Activated T-helper 17 cell treated with anti-CD3 and anti-CD28 coated beads, Interleukin-2, amount 50 U/mL, for 72 hours (primary cell): ENCODE measurements at places on chromosomes 12 and 14.

GRCh38 chr12:94615260-94616181 lies 34.8 kb downstream of the TMCC3 start:
- H3K27ac ChIP-seq: no peak overlapping the region
- H3K27me3 ChIP-seq: peaks cover 4% of the 10 kb centered on the region
- H3K36me3 ChIP-seq: no peaks in the 10 kb centered on the region
- no peak overlapping the region for H3K4me3 ChIP-seq

GRCh38 chr14:53004976-53005375 lies 54.1 kb upstream of the FERMT2 start:
- H3K36me3 ChIP-seq: no peaks in the 10 kb centered on the region
- no peaks in the 10 kb centered on the region for H3K27me3 ChIP-seq
- H3K4me1 ChIP-seq: no peaks in the 10 kb centered on the region
- H3K27ac ChIP-seq: no peak overlapping the region
- ATAC-seq: no peak

DNA sequence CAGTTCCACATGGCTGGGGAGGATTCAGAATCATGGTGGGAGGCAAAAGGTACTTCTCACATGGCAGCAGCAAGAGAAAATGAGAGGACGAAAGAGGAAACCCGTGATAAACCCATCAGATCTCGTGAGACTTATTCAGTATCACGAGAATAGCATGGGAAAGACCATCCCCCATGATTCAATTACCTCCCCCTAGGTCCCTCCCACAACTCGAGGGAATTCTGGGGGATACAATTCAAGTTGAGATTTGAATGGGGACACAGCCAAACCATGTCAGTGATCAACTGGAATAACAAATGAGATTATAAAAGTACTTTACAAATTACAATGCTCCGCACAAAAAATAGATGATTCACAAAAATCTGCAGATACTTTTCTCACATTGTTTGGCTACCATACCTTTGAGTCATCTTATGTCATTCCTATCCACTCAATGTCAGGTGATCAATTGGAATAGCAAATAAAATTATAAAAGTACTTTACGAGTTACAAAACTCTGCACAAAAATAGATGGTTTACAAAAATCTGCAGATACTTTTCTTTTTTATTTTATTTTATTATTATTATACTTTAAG lies 338.9 kb downstream of the C12orf50 start:
- no peaks in the 10 kb centered on the region for H3K4me1 ChIP-seq
- no peaks in the 10 kb centered on the region for H3K27me3 ChIP-seq
- no peak for ATAC-seq

- peaks cover 91% of the 10 kb centered on the region for H3K36me3 ChIP-seq
- H3K4me1 ChIP-seq: peaks cover 5% of the 10 kb centered on the region
- H3K27me3 ChIP-seq: no peaks in the 10 kb centered on the region
- ATAC-seq: peak; percentile 46
- H3K4me3 ChIP-seq: no peak overlapping the region
These were observed 98.1 kb downstream of the DDHD1 start for GRCh38 chr14:53055003-53055402.

DNA sequence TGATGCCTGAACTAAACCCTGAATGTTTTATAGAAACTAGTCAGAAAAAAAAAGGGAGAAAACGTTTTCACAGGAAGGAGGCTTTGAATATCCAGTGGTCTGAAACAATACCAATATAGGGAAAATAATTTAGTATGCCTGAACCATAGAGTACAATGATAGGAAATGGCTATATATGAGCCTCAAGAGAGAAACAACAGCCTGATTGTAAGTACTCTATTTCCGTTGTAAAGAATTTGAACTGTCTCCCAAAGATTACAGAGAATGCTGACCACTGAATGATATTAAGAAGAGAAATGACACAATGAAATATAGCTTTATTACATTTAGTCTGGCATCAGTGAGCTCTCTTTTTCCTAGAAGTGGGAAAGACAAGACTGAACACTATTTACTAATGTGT lies 5.5 kb upstream of the GABARAPL1 start:
- no peak for ATAC-seq
- no peak overlapping the region for H3K4me3 ChIP-seq
- H3K4me1 ChIP-seq: no peaks in the 10 kb centered on the region
- H3K36me3 ChIP-seq: peaks cover 4% of the 10 kb centered on the region
- no peaks in the 10 kb centered on the region for H3K27me3 ChIP-seq

- H3K36me3 ChIP-seq: no peaks in the 10 kb centered on the region
- H3K4me3 ChIP-seq: no peak overlapping the region
- ATAC-seq: no peak
- H3K27ac ChIP-seq: no peak overlapping the region
- H3K4me1 ChIP-seq: no peaks in the 10 kb centered on the region
- H3K27me3 ChIP-seq: peaks cover 14% of the 10 kb centered on the region
These were observed 103.0 kb downstream of the PRMT8 start for GRCh38 chr12:3593906-3594483.

- peak overlapping the region; percentile 94 for H3K27ac ChIP-seq
- no peaks in the 10 kb centered on the region for H3K27me3 ChIP-seq
- peak overlapping the region; percentile 72 for H3K4me3 ChIP-seq
- ATAC-seq: peak; percentile 85
- H3K36me3 ChIP-seq: peaks cover 83% of the 10 kb centered on the region
- H3K4me1 ChIP-seq: peaks cover 56% of the 10 kb centered on the region
These were observed 12.1 kb downstream of the SYNE3 start for GRCh38 chr14:95504135-95505029.

DNA sequence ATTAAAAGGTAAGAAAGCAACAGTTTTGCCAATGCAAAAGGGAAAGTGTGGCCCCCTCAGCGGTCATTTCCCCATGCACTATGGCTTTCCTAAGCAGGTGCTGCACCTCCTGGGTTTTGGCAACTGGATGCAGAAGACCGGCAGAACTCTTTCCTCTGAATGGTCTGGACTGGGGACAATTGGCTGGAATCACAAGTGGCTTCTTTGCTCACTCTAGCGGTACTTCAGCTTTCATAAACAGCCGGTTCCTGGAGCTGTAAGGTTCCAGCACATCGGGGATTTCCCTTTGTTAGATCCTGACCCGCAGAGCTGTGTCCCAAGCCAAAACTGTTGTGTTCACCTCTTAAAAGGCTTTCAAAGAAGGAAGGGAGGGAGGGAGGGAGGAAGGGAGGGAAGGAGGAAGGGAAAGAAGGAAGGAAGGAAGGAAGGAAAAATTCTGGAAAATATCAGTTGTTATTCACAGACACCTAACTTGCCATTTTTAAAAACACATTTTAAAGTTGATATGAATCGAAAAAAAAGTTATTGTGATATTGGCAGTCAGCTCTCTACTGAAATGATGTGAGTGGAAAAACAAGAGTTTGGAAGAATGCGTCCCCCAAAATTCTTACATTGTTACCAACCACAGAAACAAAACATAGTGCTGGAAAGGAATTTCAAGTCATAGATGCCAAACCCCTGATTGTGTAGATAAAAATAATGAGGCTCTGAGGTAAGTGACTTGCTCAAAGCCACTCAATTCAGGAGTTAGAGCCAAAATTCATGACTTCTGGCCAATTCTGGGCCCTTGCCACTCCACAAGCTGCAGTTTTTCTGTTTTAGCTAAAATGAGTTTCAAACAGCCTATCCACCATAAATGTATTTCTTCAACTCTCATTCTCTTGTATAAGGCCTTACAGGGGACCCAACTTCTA lies 220.6 kb upstream of the HMGA2 start:
- no peaks in the 10 kb centered on the region for H3K4me1 ChIP-seq
- H3K27me3 ChIP-seq: peaks cover 18% of the 10 kb centered on the region
- no peak overlapping the region for H3K4me3 ChIP-seq
- no peaks in the 10 kb centered on the region for H3K36me3 ChIP-seq

DNA sequence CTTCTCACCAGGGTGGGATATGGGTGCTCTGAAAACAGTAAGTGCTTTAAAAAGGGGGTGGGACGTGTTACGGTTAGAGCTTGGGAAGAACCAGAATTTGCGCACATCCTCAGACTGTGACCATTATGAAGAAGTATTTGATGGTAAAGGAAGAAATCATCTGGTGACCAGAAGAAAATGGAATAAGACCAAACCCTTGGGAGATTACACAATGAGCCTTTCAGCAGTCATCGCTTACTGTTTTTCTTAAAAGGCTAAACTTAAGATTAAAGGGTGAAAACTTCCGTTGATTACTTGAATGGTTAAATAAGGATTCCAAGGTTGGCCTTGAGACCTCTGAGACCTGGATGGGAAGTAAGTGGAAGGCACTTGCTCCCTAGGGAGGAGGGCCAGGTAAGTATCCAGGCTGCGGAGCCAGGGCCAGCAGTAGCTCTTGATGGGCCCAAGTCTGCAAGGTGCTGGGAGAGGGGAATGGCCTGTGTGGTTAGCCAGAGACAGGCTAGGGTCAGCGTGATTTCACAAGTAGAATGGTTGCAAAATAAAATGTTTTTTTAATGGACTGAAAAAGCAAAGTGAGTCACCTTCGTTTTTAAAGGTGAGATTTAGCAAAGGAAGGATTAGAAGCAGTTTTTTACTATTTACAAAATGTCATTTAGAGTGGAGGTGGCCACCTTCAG lies 13.0 kb upstream of the ISM2 start:
- H3K4me1 ChIP-seq: no peaks in the 10 kb centered on the region
- H3K27me3 ChIP-seq: no peaks in the 10 kb centered on the region
- ATAC-seq: no peak

GRCh38 chr12:64304571-64304970 lies 82.5 kb upstream of the KICS2 start:
- no peaks in the 10 kb centered on the region for H3K36me3 ChIP-seq
- H3K27ac ChIP-seq: no peak overlapping the region
- ATAC-seq: no peak
- H3K4me3 ChIP-seq: no peak overlapping the region
- no peaks in the 10 kb centered on the region for H3K4me1 ChIP-seq

GRCh38 chr12:124422570-124423523 lies 128.0 kb downstream of the RFLNA start:
- peaks cover 74% of the 10 kb centered on the region for H3K36me3 ChIP-seq
- no peak for ATAC-seq
- H3K27me3 ChIP-seq: no peaks in the 10 kb centered on the region
- H3K4me3 ChIP-seq: no peak overlapping the region

- H3K27ac ChIP-seq: no peak overlapping the region
- peak; percentile 28 for ATAC-seq
- no peaks in the 10 kb centered on the region for H3K36me3 ChIP-seq
- H3K4me1 ChIP-seq: peaks cover 3% of the 10 kb centered on the region
- no peaks in the 10 kb centered on the region for H3K27me3 ChIP-seq
These were observed 57.2 kb upstream of the RIN3 start for GRCh38 chr14:92456215-92457015.

DNA sequence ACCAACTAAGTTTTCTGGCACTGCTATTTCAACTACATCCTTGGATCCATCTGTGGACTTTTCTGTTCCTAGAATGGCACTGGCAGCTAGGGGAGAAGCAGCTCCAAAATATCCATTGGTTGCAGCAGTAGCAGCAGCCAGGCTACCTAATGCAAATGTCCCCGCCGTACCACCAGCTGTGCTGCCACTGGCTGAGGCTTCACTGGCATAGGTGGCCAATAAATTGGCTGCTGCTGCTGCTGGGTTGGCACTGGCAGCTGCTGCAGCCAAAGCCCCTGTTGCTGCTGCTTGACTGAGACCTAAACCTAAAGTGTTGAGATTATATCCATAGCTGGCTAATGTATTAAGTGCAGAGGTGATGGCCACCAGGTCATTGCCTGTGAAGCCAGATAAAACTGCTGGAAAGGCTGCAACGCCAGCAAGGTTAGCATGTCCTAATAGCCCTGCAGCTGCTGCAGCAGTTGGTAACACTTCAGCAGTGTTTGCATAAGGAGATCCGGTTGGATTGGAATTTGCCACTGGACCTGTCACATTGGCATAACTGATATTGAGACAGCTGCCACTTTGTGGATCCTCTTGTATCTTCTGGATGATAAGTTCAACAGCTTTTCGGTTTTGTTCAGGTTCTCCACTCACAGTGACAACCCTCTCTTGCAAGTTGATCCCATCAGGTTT lies 149.5 kb downstream of the NOVA1 start:
- no peaks in the 10 kb centered on the region for H3K36me3 ChIP-seq
- no peaks in the 10 kb centered on the region for H3K4me1 ChIP-seq
- ATAC-seq: no peak
- H3K4me3 ChIP-seq: no peak overlapping the region
- H3K27ac ChIP-seq: no peak overlapping the region
